Activated CD4-positive, alpha-beta T cell treated with anti-CD3 and anti-CD28 coated beads, Interleukin-2, amount 50 U/mL, for 48 hours (primary cell): ENCODE measurements at places on chromosomes 6 and 20.
A peak's percentile ranks its signal among the peaks of the same experiment; 100 is the strongest.

GRCh38 chr20:2524709-2525506 is 11.5 kb upstream of the TMC2 start:
- peak; percentile 40 for DNase-seq

DNA sequence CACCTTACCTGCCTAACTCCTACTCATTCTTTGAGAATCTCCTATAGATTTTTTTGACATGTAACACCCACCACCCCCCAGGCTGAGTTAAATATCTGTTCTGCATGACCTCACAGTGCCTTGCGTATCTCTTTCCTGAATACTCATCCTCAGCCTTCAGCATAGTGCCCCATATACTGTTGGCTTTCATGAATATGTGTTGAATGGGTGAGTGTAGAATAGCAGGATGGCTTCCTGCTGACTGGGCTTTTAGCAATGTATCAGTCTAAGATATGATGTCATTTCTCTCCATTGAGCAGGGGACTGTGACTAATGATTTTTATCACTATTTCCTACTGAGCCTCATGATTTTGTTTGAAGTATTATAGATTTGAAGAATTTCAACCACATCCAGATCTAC is 361.6 kb upstream of the MARCKS start:
- no peak for DNase-seq

- peak; percentile 52 for DNase-seq
Observed at GRCh38 chr20:19583532-19584175, 174.4 kb upstream of the RIN2 start.

DNA sequence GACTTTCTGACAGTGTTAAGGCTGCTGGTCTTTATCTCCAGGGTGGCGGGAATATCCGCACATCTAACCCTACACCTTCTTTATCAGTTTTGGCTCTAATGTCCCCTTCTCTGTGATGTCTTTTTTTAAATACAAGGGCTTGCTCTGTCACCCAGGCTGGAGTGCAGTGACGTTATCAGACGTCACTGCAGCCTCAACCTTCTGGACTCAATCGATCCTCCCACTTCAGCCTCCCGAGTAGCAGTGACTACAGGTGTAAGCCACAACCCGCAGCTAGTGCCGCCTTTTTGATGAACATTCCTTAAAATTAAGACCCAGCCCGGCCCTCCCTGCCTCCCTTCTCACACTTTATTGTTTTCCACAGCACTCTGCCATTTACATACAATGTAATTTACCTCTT is 120.1 kb upstream of the CDH4 start:
- no peak for DNase-seq

GRCh38 chr6:123844011-123844410 is 40.3 kb downstream of the NKAIN2 start:
- DNase-seq: no peak

DNA sequence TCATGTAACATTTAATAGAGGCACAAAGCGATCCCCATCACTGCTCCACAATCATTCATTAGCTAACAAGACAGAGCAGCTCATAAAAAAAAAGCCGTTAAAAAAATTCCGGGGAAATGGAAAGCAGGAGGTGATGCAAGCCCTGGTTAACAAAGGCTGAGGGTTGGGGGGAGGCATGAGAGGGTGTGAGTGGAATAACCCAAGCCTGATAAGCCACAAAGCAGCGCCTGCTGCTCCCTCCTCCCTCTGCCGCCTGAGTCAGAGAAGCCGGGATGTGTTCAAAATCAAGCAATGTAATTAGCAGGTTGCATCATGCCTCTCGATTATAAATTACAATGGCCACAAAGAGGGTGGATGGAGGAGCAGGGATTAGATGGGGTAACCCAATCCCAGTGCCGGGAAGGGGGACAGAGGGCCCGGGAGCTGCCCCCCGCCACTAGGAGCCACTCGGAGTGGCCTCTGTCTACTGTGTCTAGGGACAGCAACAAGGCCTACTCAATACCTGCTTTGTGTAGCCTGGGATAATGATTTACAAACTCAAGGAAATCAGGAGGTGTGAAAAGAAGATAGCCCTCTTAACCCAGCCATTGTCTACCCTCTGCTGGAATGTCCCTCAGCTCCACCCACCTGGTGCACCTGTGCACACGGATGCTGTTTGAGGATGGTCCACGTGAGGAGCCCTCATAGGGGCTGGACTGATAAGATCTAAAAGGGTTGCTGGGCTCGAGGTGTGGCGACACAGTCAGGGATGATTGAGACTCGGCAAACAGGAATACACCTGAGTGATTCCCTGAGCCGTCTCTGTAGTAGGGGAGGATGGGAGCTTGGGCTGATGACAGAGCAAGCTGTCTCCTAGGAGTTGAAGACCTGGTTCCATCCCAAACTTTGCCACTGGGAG is 156.9 kb downstream of the VEGFA start:
- DNase-seq: no peak

DNA sequence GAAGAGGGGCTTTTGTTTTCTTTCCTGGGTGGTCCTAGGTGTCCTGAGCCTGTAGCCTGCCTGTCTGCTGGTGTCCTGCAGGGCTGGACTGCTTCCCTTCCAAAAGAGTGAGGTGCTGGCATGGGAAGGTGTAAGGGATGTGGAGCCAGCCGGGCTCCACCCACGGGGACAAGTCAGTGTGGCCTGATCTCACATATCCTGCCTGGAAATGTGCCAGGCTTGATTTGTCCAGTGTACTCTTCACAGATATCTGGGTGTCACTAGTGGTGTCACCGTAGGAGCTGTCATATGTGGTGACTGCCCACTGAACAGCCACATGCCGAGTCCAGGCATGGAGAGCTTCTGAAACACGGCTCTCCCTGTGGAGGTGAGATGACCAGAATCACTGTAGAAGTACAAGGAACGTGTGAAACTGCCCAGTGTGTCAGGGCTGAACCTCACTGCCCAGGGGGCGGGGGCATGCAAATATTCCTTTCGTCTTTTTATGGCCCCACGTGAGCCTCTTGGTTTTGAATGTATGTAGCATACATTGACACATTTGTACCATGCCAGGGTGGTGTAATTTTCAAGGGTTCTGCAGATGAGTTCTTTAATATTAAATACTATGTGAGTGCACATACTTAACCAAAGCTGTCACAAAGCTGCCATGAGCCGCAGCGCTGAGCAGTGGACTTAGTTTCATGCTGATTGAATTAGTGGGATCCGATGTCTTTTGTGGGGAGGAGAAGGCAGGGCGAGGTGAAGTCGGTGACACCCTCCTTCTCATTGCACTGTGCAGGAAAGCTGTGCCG is 55.8 kb downstream of the CDH4 start:
- no peak for DNase-seq

- DNase-seq: no peak
Observed at GRCh38 chr6:7594579-7595125, 4.7 kb downstream of the SNRNP48 start.
